ENCODE measurements at places on chromosomes 3 and 15.

- no peak for DNase-seq
These were observed 637.2 kb downstream of the NTRK3 start for GRCh38 chr15:87619161-87619960.

- DNase-seq, result no peak
These were observed 32.2 kb upstream of the BCL6 start for GRCh38 chr3:187777331-187777941.

- DNase-seq, result no peak
These were observed 226.9 kb downstream of the ADAMTS9 start for GRCh38 chr3:64460877-64461276.

GRCh38 chr3:151400341-151400740 lies 15.8 kb upstream of the P2RY12 start:
- DNase-seq, result no peak

GRCh38 chr3:87359826-87360225 lies 83.4 kb upstream of the POU1F1 start:
- DNase-seq, result no peak

- no peak for DNase-seq
These were observed 33.5 kb upstream of the PDZRN3 start for GRCh38 chr3:73658227-73658626.

GRCh38 chr3:5214352-5214751 lies 26.8 kb downstream of the EDEM1 start:
- DNase-seq, result no peak
